ENCODE measurements at places on chromosomes 5 and 9.

- DNase-seq: no peak
Observed at GRCh38 chr5:1343931-1344901, 683 bp downstream of the CLPTM1L start.

DNA sequence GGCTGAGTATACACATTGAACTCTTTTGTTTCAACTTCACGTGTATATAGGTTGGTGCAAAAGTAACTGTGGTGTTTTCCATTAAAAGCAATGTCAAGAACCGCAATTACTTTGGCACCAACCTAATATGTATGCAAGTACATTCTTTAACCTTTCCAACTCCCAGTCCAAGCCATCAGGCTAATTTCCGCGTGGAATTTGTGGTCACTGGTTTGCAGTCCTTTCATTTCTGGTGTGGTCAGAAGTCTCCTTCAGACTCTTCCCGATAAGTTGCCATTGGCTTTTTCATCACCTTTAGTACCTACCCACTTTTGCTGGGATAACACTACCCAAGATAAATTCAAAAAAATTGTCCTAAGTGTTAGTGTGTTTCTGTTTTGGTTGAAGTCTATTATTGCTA, 84.0 kb downstream of the RGS3 start:
- DNase-seq: no peak

DNA sequence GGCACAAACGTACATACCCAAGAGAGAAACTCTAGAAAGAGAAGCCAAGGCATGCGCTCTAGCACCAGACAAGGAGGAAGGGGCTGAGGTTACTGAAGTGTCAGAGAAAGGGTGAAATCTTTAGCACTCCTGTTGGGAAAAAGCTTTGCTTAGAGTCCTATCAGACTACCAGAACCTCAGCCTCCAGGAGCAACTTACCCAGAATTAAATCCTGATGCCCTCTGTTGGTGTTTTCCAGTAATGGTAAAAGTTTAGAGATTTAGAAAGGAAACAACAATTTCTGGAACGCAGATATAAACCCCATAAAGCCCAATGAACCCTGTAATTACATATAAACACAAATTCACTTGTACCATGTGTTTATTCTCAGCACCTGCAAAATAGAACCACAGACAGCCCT, 33.2 kb upstream of the ASTN2 start:
- no peak for DNase-seq

- no peak for DNase-seq
Observed at GRCh38 chr9:114287763-114288192, 35.1 kb upstream of the ORM1 start.

DNA sequence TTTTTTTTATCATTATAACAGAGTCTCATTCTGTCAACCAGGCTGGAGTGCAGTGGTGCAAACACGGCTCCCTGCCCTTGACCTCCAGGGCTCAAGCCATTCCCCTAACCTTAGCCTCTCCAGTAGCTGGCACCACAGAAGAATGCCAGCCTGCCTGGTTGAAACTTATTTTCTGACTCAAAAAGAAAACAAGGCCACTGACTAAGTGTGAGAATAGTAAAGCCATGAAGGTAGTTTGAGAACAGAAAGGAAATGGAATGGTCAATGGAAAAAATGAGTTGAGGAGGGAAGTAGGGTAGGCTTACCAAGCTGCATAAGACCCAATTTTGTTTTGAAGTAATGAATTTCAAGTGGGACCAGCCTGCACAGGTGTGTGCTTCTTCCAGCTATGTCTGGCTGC, 82.8 kb upstream of the RORB start:
- DNase-seq: no peak

GRCh38 chr5:180084638-180085561, 13.3 kb upstream of the RNF130 start:
- no peak for DNase-seq

DNA sequence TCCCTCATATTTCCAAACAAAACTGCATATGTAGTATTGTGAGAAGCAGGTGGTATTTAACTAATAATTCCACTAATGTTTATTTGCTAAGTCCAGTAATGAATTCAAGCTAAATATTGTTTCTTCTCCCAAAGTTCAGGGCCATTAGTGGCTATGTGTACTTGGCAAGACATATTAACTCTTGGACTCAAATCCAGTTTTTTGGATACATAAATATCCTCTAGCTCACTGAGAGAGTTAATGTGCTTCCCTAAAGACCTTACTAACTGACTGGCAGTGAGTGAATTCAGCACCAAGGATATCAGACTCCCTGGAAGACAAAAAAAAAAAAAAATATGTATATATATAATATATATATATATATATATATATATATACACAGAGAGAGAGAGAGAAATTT, 214.1 kb downstream of the RAB3C start:
- no peak for DNase-seq

DNA sequence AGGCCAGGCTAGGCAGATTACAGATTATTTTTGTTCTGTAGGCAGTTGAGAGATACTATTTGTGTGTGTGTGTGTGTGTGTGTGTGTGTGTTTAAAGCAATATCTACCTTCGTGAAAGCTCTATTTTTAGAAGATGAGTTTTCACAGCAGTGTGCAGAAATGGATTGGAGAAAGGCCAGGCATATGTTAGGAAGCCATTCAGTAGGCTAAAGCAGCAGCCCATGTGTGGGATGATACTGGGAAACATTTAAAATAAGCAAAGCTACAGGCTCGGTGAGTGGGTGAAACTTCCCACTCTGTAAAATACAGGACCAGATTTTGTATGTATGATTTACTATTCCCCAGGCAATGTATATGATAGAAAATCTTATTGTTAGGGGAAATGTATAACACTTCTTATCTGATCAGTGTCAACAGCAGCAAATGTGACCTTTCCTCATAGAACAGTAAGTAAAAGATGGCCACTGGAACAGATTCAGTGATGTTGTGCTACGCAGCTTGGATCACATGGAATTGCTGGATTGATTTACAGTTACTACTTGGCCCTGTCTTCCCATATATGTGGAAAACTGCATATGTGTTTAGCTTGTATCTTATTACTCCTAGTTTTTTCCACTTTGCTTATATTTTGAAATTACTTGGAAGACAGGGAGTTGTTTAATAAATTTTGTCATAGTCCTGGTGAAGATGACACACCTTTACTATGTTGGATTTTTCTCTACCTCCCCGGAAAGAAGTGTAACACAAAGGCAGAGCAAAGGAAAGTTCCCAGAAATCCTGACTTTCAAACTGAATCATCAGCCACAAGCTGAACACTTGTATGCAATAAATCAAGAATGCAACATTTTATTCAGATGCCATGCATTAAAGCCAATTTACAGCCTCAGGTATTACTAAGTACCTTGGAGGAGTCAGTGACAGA, 1077.7 kb upstream of the SEMA6A start:
- no peak for DNase-seq

- DNase-seq: peak; percentile 43
Observed at GRCh38 chr9:2622461-2623287, 1.1 kb downstream of the VLDLR start.

DNA sequence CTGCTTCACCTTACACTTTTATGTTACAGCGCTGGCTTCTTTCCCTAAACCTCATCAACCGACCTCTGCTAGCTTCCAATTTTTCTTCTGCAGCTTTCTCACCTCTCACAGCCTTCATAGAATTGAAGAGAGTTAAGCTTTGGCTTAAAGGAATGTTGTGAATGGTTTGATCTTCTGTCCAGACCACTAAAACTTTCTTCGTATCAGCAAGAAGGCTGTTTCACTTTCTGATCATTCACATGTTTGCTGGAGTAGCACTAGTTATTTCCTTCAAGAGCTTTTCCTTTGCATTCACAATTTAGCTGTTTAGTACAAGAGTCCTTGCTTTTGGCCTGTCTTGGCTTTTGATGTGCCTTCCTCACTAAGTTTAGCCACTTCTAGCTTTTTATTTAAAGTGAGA, 49.5 kb downstream of the NR3C1 start:
- no peak for DNase-seq

DNA sequence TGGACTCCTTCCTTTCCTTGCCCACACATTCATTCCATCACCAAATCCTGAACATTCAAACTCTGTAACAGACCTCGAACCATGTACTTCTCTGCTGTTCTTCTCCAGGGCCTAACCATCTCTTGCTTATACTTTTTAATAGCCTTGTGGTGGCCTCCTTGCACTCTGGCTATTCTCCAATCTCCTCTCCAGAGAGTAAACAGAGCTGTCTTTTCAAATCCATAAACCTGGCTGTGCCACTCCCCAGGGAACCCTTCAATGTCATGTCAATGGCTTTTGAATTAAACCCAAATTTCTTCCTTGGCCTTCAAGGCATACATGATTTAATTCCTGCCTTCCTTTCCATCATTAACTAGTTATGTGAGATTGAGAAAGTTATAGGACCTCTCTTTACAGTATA, 277.6 kb upstream of the EFNA5 start:
- no peak for DNase-seq

GRCh38 chr9:122228568-122229484, at the start of gene LHX6:
TSS of gene LHX6 (minus strand) at chr9:122228957. CDS start at chr9:122228740, 217 bp downstream.
- no peak for DNase-seq

- DNase-seq: no peak
Observed at GRCh38 chr9:112796485-112796884, 45.9 kb downstream of the SNX30 start.

- DNase-seq: no peak
Observed at GRCh38 chr5:64637144-64637543, 53.2 kb upstream of the SHISAL2B start.

DNA sequence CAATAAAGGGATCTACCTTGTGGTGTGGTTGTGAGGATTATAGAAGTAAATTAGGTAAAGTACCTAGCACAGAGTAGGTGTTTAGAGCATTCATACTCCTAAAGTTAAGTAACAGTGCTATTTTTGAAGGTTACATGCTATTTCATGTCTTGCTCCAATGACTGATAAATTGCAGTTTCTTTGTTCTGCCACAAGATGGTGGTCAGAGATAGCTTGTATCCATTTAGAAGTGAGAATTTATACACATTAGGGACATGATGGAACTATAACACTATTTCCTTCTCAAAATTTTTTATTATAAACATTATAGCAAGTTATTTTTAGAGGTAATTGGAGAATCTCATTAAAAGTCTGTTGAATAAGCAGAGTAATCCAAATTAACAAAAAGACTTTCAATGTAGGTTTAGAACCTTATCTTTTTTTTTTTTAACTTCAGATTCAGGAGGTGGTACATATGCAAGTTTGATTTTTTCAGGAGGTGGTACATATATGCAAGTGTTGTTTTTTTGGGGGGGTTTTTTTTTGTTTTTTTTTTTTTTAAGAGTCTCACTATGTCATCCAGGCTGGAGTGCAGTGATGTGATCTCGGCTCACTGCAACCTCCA, 17.1 kb downstream of the MTREX start:
- no peak for DNase-seq

DNA sequence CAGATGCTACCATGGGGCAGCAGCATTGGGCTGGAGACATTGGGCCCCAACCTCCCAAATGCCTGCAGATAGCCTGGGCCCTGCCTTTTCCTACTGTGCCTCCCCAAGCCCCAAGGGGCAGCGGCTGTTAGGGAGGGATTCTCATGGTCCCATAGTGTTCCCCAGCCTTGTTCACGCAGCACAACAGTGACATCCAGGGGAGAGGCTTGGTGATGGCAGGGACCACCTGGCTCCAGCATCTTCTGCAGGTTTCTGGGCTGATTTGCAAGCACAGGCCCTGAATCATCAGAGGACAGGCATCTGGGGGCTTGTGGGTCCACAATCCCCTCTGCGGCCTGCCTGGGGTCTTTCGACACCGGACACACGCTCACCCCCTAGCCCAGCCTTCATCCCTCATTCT, 354.6 kb downstream of the SLIT3 start:
- DNase-seq: no peak
